D721Med (cell line): ENCODE measurements at places on chromosomes 1 and 21.

DNA sequence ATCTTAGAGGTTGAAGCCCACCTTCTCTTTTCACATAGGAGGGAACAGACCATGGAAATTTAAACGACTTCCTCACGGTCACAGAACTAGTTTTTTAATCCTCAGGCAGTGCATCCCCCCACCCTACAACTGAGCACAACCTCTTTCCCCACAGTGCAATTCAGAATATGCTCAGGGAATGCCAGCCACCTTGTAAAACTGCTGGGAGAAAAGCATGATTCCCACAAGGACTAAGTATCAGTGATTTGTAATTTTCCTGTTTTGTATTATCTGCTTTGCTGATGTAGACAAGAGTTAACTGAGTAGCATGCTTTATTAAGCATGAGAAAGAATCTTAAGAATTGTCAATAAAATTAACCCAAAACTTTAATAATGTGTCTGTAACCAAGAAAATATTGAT lies 23.8 kb downstream of the TMEM50A start:
- DNase-seq, result no peak

GRCh38 chr1:111734426-111734825 lies 4.8 kb downstream of the INKA2 start:
- DNase-seq, result no peak

DNA sequence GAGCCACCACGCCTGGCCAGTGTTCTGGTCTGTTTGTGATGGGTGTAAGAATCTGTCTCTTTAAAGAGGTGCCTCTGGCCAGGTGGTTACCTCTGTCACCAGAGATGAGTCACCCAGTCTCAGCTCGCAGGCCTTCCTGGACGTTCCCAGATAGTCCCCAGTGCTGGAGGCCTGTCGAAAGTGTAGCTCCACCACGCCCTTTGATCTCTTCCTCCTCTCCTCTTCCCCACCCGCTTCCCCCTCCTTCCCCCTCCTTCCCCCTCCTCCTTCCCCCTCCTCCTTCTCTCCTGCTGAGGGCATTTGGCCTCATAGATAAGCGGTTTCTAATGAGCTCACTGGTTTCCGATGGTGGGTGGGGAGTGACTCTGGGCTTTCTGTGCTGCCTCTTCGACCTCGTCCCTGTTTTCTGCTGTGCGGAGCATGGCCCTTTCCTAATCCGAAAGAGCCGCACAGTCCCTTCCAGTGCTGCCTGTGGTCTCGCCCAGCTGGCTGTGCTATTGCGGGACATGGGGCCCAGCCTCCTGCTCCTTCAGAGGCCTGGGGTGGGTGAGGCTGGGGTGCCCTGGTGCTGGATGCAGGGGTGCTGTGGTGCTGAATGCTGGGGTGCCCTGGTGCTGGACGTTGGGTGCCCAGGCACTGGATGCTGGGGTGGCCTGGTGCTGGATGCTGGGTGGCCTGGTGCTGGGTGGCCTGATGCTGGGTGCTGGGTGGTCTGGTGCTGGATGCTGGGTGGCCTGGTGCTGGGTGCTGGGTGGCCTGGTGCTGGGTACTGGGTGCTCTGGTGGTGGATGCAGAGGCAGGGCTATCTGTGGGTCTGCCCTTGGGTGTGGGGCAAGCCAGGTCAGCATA lies 19.2 kb downstream of the AGPAT3 start:
- peak; percentile 70 for DNase-seq

DNA sequence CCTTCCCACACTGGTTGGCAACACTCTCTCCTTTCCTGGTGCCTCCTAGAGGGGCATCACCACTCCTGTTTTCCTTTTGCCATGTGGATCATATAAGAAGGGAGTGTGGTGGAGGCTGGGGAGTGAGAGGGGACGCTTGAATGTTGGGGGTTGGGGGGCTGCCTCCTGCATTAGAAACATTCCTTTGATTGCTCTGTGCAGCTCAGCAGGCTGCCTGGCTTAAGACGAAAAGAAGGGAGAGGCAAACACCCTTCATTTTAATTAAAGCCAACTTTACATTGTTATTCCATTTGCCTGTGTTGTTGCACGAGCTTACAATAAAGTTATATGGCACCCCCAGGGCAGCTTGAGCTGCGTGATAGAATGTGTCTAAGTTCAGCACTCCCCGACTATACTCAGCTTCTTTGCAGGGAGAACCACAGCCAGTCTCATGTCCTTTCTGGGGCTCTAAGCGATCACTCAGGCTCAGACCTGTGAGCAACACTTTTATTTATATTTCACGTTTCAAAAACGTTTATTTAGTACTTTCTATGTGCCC lies 57.4 kb downstream of the FOXD2 start:
- no peak for DNase-seq

GRCh38 chr1:225953315-225953714 lies 12.3 kb upstream of the LEFTY2 start:
- no peak for DNase-seq

- no peak for DNase-seq
Measured at GRCh38 chr21:17682924-17683323, 70.2 kb upstream of the BTG3 start.

DNA sequence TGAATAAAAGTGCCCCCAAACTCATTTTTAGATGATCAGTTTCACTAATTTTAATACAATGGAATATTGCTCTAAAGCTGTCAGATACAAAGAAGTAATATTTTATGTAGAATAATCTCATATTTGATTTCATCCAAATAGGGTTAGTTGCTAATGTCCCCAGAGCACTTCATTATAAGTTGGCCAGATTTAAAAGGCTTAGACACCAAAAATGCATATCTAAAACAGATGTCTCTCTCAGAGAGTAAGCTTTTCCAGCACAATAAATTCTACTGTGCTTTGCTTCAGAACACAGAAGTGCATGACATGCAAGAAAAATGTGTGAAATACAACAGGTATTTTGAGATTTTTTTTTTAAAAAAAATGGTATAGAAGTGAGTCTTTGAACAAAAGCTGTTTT lies 194.2 kb downstream of the LRRIQ3 start:
- DNase-seq, result no peak

DNA sequence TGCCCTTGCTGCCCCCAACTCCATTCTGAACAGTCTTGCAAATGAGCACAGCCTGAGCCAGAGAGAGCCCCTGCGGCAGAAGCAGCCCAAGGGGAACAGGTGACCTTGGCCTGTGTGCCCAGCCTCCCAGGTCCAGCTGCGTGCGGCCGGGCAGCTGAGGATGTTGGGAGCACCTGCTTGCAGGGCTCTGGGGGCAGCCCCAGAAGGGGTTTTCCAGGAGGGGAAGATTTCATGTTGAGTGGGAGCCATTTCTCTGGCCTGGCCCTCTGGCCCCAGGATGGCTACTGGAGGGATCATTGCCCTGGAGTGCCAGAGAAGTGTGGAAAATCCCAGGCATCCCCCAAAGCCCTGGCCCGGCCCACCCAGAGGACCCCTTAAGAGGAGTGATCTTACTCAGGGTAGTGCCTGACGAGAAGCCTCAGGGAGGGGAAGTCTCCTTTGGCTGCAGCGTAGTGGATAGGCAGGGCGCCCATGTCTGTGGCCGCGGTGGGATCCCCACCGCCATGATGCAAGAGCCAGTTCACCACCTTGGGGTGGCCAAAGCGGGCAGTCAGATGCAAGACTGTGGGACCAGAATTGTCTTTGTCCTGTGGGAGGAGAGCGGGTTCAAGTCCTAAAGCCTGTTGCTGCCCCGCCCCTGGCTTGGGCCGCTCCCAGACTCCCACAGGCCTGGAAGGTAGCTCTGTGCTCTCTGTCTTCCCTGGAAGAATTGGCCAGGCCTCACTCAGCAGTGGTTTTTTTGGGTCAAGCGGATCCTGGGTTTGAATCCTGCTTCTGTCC lies 20.6 kb upstream of the RNU1-4 start:
- peak; percentile 8 for DNase-seq

DNA sequence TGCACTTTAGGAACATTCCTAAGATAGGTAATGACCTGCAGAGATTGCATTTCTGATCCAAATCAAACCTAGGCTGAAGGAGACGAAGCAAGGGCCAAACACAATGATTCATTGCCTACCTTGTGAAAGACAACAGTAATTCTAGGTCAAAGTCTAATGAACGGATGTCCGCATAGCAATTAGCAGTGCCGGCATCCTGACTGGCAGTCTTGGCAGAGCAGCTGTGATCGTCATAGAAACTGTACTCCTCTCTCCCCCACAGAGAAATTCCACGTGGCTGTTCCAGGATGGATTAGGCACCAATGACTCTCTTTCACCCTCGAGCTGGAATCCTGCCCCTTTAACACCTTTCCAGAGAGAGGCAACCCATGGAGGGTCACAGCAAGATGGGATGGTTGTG lies 28.9 kb upstream of the VAV3 start:
- no peak for DNase-seq

- no peak for DNase-seq
Measured at GRCh38 chr1:153481124-153481523, 20.7 kb upstream of the S100A7 start.

GRCh38 chr1:71687376-71687775 lies 595.0 kb downstream of the NEGR1 start:
- no peak for DNase-seq

DNA sequence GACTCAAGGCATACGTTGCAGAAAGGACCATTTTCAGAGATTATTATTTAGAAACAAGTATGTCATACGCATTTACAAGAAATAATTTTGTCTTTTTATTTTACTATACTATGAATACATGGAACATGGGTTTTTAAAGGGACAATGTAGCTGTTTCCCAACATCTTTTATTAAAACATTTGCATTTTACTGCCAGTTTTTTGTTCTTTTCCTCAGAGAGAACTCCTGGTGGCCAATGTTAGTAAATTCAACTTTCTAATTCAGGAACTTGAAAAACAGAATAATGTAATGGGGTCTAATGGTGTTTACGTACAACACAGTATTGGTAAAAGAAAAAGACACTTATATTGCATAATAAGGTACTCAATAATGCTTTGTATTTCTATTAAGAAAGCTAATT lies 14.9 kb downstream of the PRDM2 start:
- no peak for DNase-seq

DNA sequence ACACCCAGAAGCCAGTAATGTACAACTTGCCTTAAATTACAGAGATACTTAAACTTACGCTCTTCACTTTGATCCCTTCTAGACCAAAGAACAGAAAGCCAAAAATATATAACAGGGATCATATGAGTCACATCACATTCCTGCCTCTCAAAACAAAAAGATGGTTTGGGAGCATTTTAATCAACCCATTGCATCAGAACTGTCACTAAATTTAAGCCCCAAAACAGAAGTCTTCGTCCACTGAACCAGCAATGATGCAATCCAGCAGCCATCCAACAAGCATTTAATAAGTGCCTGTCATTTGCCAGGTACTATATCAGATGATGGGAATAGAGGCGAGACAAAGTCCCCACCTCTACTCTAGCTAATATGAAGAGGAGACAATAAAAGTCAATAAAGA lies 42.7 kb upstream of the GLIS1 start:
- DNase-seq, result no peak

DNA sequence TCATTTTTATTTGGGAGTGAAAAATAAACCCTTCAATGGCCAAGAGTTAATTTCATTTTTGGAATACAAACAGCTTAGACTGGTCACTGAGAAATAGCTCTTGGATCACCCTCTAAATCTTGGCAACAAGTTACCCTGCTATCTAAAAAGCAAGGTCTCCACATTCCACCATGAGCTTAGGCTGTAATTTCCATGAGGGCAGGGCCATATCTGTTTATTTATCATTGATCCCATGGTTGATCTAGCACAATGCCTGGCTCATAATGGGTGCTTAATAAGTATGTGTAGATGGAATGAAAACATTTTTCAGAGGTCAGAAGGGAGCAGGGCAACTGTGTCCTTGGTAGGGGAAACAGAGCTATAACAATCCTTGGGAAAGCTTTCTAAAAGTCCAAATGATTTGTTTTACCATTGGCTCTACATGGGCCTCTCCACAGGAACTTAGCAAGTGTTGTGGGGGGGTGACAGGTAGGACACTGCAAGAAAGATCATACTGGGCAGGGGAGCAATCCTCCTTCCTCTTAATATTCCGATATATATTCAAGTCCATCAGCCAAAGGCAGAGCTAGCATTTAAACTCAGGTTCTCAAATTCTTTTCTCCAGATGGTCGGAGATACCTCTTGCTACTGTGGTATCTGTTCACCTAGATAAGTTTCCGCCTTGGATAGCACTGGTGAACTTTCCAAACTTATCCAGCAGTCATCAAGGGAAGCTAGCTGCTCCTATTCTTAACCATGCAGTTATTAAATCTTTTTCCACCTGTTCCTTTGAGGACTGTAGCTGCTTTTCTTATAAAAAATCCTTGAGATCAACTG lies 53.1 kb upstream of the PTCH2 start:
- no peak for DNase-seq

DNA sequence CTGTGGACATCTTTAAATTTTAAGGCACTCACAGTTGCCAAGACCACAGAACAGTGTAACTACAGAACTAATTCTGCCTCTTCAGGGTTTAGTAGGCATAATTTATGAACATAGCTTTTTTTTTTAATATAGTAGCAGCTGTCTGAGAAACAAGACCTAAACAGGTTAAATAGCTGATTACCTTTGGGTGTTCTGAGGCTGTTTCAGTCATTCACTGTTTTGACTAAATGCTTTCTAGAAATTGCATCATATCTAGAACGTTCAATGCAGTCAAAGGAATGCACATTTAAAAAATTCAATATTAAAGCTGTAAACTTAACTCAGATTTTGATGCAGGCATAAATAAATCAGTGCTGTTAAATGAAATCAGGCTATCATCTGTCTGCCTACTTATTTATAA lies 101.6 kb downstream of the BRINP3 start:
- DNase-seq, result no peak

GRCh38 chr1:169958987-169959386 lies 65.3 kb upstream of the SCYL3 start:
- no peak for DNase-seq

DNA sequence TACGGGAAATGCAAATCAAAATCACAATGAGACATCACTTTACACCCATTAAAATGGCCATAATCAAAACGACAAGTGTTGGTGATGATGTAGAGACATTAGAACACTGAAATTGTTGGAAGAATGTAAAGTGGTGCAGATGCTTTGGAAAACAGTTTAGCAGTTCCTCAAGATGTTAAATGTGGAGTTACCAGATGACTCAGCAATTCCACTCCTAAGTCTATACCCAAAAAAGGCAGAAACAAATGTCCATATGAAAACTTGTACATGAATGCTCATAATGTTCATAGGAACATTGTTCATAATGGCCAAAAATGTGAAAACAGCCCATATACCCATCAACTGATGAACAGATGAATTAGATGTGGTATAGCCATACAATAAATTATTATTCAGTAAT lies 267.4 kb downstream of the KCNH1 start:
- no peak for DNase-seq
